Erythroblast (primary cell): ENCODE measurements at places on chromosomes 6 and 20.
A peak's percentile ranks its signal among the peaks of the same experiment; 100 is the strongest.

GRCh38 chr20:36569847-36570429 is 3.5 kb upstream of the TGIF2 start:
- DNase-seq = no peak

DNA sequence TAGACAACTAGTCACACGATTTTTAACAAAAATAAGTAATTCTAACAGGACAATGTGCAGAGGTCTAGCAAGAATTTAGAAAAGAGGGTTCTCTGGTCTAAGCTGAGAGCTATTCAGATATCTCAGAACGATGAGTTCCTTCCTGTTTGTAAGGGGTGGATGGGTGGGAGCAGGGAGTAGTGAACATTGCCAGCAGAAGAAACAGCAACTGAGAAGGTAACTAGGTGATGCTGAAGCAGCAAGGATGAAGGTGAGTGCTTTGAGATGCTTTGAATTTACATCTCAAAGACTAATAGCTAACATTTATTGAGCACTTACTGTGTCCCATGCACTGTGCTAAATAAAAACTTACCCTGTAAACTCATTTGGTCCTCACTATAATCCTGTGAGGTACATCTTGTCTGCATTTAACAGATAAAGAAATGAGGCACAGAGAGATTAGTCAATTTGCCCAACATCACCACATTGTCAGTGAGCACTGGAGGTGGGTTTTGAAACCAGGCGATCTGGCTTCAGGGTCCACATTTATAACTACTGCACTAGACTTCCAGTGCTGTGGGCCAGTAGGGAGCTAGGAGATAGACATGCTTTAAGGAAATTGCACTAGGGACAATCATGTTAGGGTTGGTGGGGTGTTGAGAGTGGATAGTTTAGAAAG is 15.7 kb downstream of the BRD2 start:
- DNase-seq = peak; percentile 78

DNA sequence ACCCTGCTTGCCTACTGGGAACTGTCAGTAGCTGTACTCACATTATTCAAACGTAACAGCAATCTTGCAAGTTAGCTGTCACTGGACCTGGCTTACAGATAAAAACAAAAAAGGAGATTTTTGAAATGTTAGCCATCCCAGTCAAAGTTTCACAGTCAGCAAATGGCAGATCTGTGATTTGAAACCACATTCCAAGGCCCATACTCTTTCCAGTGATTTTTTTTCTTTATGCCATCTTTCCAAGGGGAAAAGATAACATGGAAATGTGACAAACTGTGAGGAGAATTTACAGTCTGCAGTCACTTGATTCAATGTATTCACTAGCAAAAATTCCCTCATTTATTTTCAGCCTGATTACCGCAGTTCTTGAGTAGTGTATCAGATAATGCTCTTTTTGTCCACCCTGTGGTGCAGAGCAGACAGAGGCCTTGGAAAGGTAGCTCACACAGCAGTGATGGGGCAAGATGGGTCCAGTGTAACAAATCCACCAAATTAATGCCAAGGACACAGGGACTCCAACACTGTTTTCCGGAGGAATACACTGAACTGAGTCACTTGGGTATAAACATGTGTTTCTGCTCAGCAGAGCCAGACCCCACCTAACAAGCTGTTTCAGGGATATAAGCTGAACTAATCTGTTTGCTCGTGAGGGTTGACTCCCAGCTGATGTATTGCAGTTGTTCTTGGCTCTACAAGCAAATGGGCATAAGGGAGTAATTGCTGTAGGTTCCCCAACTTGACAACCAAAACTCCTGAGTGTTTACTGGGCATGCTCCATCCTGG is 49.9 kb upstream of the ADGRF1 start:
- DNase-seq = no peak

GRCh38 chr20:53419693-53420460 is 173.8 kb downstream of the ZNF217 start:
- no peak for DNase-seq

DNA sequence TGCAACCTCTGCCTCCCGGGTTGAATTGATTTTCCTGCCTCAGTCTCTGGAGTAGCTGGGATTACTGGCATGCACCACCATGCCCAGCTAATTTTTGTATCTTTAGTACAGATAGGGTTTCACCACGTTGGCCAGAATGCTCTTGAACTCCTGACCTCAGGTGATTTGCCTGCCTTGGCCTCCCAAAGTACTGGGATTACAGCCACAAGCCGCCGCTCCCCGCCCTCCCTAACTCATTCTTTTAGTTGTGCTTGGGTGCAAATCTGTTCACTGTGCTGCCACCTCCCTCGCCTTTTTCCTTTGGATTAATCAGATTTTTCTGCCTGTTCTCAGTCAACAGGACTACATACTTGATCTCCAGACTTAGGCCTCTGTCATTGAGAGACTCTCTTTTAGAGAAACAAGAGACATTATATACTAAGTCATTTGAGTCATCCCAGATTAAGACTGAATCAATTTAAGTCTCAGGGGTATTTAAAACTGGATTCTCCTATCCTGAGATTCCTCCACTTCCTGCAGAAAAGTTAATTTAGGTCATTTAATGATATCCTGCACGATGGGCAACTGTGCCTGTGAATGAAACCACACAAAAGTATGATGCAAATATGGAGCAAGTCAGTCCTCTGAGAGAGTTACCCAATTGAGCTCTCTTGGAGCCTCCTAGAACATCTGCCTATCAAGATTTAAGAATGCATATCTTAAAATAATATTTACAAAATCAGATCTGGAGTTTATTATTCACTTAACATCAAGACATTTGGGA is 136.1 kb upstream of the THEMIS start:
- no peak for DNase-seq

GRCh38 chr6:158963020-158963808 is 36.8 kb downstream of the RSPH3 start:
- no peak for DNase-seq
